ENCODE measurements at places on chromosomes 7 and 10. TPM values are rescaled to one million over a fixed set of nuclear protein-coding genes. Genes with fewer than 3 reads are reported as not detected.

The VGF gene
- not detected for total RNA-seq

The MAGI2 gene
- total RNA-seq = 0.19 TPM

The ITGA8 gene
- total RNA-seq = not detected

The MMD2 gene
- not detected for total RNA-seq

The CACNB2 gene
- total RNA-seq = not detected

The CNTNAP2 gene
- 0.14 TPM for total RNA-seq

The CAMK2B gene
- 0.30 TPM for total RNA-seq

The SPDYE16 gene
- total RNA-seq = 0.12 TPM

The PDZD8 gene
- 13.6 TPM for total RNA-seq

The PRF1 gene
- 7.5 TPM for total RNA-seq

The NUTM2E gene
- total RNA-seq = not detected

The VSTM4 gene
- not detected for total RNA-seq

The GIMAP1 gene
- total RNA-seq = 5.1 TPM

The GNGT1 gene
- not detected for total RNA-seq

The COL13A1 gene
- not detected for total RNA-seq

The SPDYE11 gene
- total RNA-seq = not detected

The STAG3 gene
- 38.4 TPM for total RNA-seq

The EN2 gene
- not detected for total RNA-seq

The STYXL1 gene
- 27.6 TPM for total RNA-seq

The SPDYE6 gene
- not detected for total RNA-seq

The BEND7 gene
- total RNA-seq = not detected

The AGR3 gene
- not detected for total RNA-seq

The LRRC61 gene
- total RNA-seq = 13.3 TPM

The LAMB4 gene
- total RNA-seq = not detected

The LBX1 gene
- not detected for total RNA-seq

The THSD7A gene
- not detected for total RNA-seq

The KLHDC10 gene
- 11.6 TPM for total RNA-seq

The VPS37D gene
- total RNA-seq = not detected

The TMEM236 gene
- total RNA-seq = not detected

The ASZ1 gene
- not detected for total RNA-seq

The SNCG gene
- 1.2 TPM for total RNA-seq

The CPA2 gene
- total RNA-seq = not detected

The SFRP5 gene
- not detected for total RNA-seq

The ARHGEF35 gene
- 7.6 TPM for total RNA-seq

The MLXIPL gene
- total RNA-seq = not detected

The PTPN20 gene
- total RNA-seq = 0.88 TPM

The MRLN gene
- not detected for total RNA-seq
